ENCODE measurements at places on chromosomes 7 and 10.

GRCh38 chr7:154953006-154953684 is 49.8 kb downstream of the PAXIP1 start:
- no peak for DNase-seq

GRCh38 chr7:159024280-159024951 is 120.3 kb downstream of the VIPR2 start:
- DNase-seq: no peak

DNA sequence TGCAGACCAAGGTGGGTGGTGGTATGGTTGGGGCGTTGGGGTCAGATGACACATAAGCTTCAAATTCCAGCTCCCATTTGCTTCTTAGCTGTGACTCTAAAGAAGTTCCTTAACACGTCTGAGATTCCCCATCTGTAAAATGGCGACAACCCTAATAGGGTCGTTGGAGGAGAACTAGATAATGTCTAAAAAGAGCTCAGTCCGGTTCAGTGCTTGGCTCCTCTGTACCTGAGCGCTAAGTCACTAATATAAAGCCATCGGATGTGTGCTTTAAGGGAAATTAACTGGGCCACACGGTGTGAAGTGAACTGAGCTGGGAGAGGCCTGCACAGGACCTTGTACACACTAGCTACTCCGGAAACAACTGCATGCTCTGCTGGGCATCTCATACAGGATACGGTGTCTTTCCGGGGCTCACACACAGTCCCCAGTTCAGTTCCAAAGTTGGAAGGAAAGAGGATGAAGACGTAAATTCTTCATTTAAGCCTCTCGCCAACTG is 476 bp upstream of the ZFYVE27 start:
- DNase-seq: no peak

GRCh38 chr10:57786850-57787750 is 480.6 kb downstream of the IPMK start:
- no peak for DNase-seq

GRCh38 chr7:156950381-156950858 is 908 bp downstream of the NOM1 start:
- DNase-seq: no peak

GRCh38 chr10:32692174-32692573 is 246.2 kb downstream of the CCDC7 start:
- no peak for DNase-seq

DNA sequence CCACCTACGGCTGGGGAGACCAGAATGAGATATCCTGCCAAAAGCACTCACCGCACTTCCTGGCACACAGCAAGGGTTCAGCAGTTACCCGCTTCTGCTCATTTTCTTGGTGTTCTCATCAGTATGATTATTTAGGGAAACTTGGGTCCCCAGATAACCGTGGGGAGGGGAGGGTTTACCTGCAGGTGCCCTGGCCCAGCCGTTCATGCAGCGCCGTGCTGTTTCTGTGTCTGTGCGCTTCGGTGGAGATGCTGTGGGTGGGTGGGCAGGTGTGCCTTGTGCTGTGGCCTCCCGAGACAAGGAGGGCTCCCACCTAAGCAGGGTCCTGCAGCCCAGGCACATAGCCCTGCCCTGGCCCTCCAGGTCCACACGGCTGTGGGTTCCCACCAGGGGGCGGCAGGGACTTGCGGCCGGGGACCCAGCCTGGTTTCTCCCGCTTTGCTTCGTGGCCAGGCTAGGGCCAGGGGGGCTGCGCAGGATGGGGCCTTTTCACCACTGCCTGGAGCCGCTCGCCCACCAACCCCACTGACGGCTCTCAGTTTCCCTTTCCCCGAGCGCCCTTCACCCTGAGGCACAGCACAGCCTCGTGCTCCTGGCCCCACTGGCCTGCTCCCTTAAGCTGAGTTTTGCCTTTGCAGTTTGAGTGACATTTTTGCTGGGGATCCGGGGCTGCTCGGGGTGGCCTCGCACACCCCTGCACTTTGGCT is 78.5 kb downstream of the LHPP start:
- DNase-seq: no peak

- DNase-seq: no peak
Measured at GRCh38 chr10:84176836-84177474, 3.4 kb downstream of the GPR15LG start.

- no peak for DNase-seq
Measured at GRCh38 chr10:78869508-78870454, 199.0 kb upstream of the ZMIZ1 start.

- no peak for DNase-seq
Measured at GRCh38 chr10:98097616-98098015, 36.8 kb upstream of the R3HCC1L start.

DNA sequence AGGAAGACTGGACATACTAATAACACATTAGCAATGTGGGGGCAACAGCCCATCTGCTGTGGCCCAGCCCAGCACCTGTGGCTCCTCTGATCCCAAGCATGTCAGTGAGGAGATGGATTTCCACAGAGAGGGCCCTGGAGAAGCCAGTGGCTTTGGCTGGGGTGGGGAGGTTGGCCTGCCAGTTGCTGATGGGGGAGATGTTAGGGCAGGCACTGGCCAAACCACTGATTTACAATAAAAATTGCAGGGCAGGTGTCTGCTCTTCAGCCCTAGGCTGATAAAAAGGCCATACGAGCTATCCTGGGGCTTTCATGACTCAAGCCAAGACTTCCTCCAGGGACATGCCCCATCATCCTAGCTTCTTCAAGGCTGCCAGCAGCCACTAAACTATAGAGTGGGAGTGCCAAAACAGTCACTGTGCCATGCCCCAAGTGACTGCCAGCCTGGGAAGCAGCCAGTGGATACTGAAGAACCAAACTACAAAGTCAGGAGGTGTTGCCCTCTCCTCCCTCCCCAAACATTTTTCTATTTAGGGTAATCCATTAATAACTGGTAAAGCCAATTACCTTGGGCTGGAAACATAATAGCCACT is 37.8 kb downstream of the DPCD start:
- DNase-seq: no peak

GRCh38 chr7:70587739-70588138 is 544.2 kb upstream of the GALNT17 start:
- no peak for DNase-seq

- DNase-seq: no peak
Measured at GRCh38 chr7:99392046-99392445, 16.4 kb downstream of the PDAP1 start.

DNA sequence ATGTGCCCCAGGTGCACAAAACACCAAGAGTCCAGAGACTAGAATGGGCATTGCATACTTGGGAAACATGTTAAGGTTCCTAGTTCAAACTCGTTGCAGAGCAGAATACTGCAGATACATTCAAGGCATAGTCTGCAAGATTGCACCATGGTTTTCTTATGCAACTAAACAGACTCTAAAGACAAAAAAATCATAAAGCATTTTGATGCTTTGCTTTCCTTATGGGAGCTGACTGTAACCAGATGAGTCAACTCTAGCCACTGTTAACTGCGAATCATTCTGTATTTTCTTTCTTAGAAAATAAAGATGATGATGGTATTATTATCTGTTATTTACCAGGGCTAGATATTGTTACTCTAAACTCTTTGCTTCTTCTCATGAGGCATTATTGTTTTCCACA is 19.7 kb downstream of the TRUB1 start:
- DNase-seq: no peak

GRCh38 chr10:4683137-4683536 is 142.9 kb upstream of the AKR1E2 start:
- DNase-seq: no peak

DNA sequence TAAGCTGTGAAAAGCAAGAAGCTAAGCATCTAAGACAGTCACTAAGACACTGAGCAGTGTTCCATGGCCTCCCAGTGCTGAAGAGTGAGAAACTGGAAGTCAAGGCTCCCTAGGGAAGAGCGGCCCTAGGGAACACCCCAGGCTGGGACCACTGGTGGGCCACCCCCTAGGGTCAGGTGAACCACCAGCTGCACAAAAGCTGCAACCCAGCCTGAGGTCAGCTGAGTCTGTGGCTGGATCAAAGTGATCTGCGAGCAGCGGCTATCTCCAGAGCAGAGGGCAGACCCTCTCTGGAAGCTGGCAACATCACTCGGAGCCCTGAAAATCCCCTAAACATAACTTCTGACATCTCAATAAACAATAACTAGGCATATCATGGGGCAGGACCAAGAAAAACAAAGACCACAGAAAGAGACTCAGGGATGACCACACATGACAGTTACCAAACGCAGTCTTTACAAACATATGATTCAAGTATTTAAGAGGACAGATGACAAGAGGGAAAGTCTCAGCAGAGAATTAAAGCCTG is 125.8 kb downstream of the DLG5 start:
- DNase-seq: no peak

DNA sequence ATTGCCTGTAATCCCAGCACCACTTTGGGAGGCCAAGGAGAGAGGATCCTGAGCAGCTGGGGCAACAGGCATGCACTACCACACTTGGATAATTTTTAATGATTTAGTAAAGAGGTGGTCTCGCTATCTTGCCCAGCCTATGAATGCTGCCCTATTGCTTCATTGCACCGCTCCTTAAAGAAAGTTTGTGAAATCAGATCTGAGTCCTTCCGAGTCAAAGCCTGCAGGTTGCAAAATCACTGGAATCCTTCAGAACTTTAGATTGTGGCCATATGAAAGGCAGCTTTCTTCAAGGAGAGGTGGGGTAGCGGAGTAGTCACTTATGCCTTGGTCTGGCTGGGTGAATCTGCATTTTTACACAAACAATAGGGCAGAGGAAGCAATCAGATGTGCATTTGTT is 166.3 kb downstream of the ARHGAP12 start:
- no peak for DNase-seq

DNA sequence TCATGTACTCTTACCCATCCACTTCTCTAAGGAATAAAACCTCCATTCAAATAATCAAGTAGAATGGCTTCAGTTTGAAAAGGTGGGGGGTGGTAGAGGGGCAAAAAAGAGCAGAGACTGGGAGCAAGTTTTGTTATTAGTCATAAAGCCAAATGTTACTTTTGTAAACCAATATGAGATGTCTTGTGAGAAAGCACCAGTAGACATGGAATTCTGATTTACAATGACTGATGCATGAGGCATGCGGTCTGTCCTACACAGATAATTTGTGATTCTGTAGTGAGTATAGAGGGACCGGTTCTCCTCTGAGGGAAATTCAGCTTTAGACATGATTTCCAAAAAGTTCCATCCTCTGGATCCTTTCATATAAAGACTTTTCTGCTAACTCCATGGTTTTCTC is 12.9 kb upstream of the ABCA13 start:
- no peak for DNase-seq

DNA sequence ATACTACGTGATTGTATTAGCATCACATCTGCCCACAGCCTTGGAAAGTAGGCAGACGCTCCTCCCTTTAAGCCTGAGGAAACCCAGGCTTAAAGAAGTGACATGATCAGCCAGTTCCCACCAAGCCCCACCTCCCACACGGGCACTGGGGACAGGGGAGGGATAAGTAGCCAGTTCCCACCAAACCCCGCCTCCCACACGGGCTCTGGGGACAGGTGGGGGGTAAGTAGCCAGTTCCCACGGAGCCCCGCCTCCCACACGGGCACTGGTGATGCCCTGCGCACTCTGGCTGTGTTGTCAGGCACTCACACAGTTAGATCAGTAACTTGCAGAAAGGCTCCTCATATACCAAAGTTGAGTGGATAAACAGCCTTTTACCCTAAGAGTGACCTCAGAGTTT is 606.8 kb downstream of the PTPRN2 start:
- no peak for DNase-seq

GRCh38 chr10:79445977-79446757 is 743 bp upstream of the ZCCHC24 start:
- DNase-seq: no peak

DNA sequence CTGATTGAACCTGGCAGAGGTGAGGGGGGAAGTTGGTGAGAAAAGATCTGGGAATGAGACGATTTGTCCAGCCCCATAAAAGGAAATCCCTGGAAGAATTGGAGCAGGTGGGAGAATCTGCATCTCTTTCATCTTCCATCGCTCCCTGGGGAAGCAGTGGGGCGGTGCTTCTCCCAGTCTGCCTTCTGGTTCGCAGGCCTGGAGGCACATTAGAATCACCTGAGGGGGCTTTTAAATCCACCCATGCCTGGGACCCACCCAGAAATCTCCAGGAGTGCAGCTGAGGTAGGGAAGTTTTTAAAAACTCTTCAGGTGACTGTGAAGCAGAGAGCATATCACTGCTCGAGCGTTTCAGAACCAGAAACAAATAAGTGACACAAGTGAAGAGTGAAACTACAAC is 26.7 kb upstream of the SYPL1 start:
- DNase-seq: no peak

GRCh38 chr10:3500408-3500856 is 284.6 kb downstream of the KLF6 start:
- DNase-seq: peak; percentile 66

DNA sequence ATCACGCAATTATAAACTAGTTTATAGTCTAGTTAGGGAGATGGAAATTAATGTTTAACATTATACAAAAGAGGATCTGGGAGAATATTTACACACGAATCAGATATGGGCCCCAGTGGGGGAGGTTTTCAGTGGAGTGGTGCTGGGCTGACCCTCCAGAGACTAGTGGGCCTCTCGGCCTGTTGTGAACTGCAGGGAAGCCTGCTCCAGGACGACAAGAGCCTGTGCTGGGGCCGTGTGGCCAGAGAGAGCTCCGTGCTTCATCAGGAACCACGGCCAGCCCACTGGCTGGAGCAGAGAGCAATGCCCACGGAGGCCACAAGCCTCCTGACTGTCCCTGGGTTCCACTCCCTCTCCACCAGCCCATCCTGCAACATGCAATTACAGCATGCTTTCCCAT is 11.3 kb upstream of the ESYT2 start:
- DNase-seq: no peak

DNA sequence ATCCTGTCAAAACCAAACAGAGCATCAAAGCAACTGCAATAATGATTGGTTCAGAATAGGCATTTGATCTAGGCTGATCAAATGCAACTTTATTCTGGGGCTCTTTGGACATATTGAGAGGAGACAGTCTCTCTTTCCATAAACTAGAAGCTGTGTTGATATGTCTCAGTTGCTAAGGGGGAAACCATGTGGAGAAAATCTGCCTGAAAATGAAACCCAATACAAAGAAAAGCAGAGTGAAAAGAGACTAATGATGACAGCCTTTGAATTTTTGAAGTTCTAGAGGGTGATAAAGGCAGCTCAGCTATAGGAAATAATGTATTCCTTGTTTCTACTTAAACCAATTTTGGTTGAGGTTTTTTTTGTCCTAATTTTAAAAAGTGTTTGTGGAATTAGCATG is 941.8 kb upstream of the POT1 start:
- no peak for DNase-seq

DNA sequence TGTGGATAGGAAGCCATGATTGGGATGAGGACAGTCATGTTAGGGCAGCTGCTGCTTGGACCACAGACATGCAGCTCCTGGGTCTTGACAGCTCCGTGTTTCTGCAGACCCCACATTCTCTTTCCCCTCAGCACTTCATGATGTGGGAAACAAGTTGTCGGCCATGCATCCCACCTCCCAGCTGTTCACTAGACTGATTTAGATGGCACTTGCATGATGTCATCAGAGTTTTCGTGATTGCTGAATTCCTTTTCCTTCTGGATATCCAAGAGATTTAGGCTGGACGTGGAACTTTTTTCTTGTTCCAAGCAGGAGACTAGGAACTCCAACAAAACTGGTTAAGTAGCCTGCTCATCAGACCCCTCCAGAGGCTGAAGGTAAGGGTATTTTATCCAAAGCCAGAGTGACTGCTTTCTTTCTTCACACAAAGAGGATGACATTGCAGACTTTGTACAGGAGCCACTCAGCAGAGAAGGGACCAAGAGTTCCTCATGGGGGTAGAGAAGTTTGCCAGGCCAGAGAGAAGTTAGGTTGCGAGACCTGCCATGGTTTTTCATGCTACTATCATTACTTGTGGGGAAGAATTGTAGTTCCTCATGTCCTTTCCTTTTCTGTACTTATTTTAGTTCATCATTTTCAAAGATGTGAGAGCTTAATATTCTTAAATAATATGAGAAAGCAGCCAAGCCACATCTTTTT is 117.7 kb upstream of the GJD4 start:
- DNase-seq: no peak

GRCh38 chr7:158655507-158655906 is 49.1 kb downstream of the NCAPG2 start:
- no peak for DNase-seq

Measured in amygdala (tissue), 56 donors.